Putamen (tissue), 1 donor: ENCODE measurements at places on chromosomes 16 and 17.

DNA sequence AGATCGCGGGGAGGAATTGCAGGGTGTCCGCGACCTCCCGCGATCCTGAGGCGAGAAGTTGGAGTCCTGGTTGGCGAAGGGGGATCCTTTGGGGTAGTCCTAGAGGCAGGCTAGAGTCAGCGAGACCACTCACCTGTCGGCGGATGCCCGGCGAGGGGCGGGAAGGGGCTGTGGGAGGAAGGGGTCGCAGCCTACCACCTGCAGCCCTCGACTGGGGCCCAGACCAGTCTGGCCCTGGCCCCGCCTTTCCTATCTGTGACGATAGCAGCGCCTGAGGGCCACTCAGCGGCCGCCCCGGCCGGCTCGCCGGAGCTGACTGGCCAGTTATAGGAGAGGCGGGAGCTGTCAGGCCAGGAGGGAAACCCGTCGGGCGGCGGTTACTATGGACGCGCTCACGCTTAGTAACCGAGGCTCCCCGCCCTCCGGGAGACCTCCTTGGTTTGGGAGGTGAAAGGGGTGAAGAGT, at the start of gene TEKT3:
Gene TEKT3, minus strand, starts transcription at position 213 of the 465 bp plus-strand sequence. CDS start 10,012 bp downstream, outside the sequence.
- peak; percentile 73 for DNase-seq

DNA sequence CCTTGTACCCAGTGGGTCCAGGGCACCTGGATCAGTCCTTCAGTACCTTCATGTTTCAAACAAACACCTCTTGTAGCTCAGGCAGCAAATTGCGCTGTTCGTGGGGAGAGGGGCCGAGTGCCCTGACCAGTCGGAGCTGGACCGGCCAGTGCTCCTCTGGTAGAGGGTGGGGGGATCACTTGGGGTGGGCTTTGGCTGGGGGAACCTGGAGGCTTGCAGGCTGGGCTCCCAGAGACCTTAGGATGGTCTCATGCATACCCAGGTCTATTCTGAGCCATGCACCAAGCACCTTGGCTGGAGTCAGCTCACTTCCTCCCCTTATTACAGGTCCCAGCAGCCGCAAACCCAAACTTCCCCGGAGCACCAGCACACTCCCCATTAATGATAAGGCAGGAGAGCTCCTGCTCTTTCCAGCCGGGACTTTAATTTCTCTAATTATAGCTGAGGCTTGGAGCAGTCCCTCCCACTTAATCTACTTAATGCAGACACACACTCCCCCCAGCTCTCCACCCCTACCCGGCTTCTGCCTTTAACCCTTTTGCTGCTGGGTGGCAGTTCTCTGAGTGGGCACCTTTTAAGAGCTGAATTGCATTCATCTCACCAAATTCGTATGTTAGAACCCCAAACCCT, 26.3 kb upstream of the MGAT5B start:
- DNase-seq: peak; percentile 34

GRCh38 chr17:19330271-19330670, 32.3 kb downstream of the B9D1 start:
- no peak for DNase-seq

DNA sequence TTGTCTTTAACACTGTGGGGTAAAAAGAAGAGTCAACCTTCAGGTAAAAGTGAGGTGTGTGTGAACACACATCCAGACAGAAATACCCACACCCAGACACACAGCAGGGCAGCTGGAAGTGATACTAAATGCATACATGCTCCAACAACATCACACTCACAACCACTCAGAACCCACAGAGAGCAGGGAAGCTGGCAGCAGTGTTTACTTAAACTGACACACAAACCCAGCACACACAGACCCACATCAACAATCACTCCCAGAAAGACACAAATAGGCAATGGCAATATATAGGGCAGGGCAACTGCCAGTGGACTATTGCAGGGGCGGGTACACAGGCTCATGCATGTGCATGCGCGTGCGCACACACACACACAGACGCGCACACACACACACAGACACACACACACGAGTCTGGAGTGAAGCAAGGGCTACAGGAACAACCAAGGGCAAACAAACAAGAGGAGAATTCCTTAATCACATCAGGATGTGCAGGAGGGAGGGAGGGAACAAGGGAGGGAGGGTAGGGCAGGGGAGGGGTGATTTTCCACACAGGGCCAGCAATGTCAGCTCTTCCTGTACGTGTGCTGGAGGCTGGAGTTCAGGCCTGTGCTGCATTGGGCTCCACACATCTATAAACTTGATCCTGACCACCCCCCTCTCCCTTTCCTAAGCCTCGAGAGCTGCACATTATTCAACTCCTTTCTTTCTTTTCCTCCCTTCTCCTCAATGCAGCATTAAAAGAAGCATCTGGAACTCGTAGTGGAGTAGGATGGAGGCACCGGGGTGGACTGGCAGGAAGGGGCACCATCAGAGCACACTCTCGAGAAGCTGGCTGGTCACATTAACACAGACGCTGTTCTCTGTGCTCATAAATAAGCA, 30.1 kb downstream of the HIC1 start:
- no peak for DNase-seq

DNA sequence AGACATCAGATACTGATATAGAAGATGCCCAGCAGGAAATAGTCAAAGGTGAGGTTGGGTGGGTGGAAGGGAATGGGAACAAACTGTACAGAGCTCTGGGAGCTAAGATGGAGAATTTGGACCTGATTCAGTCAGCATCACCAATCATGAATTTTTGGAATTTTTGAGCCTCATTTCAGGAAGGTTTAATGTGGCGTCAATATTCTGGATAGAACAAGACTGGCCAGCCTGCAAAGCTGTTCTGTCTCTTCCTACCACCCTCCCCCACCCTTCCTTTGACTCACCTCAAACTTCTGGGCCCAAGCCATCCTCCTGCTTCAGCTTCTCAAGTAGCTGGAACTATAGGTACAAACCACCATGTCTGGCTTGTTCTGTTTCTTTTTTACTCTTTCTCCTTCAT, 32.6 kb downstream of the CTCF start:
- DNase-seq: no peak

DNA sequence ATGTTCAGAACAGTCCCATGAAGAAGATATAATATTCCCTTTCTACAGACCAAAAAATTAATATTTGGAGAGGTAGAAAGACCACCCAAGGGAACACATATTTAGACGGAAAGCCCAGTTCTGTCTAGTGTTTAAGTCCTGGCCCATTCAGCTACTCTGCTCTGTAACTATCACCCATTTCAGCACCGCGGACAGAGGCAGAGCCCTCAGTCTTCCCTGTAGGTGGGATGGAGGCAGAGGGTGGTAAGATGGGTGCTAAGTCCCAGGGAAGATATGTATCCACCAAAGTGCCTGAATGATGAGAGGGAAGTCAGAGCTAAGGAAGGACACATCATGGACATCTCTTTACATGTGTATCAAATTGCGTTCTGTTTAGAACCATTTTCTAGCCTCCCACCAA, 27.8 kb upstream of the C16orf78 start:
- no peak for DNase-seq

- no peak for DNase-seq
Observed at GRCh38 chr17:74865504-74866197, 6.0 kb upstream of the GRIN2C start.

- no peak for DNase-seq
Observed at GRCh38 chr17:64781810-64782555, 119.9 kb upstream of the SMURF2 start.

DNA sequence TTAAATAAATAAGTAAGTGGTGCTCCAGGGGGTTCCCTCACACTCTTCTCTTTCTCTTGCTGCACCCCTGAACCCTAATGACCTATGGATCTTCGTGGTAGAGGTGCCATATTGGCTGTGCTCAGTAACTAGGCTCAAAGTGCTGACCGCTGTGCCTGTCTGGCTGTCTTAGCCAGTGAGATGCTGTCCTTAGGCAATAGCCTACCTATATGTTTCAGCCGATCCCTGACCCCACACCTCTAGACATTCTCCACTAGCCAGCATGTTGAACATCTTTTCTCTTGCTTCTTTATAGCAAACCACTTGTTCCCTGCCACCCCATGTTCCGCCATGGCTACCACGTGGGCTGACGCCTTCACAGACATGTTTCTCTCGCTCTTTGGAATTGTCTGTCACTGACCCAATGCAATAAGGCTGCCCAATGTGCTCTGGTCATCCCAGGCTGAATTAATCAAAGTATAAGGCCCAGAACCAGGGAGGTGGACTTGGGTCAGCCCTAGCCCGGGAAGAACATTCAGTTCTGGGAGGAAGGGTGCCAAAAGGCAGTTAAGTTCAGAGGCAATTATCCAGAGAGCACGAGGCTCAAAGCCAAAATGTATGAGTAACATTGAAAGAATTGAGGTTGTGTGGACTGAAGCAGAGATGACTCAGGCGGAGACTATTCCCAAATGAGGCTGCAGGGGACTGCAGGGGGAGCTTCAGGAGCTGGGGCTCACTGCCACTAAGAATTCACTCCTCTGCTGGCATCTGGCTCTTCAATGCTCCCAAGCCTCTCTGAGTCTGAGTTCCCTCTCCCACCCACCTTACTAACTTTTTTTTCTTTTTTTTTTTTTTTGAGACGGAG, 28.7 kb upstream of the TNRC6A start:
- peak; percentile 60 for DNase-seq

GRCh38 chr17:80716986-80717719, 172.5 kb downstream of the RPTOR start:
- no peak for DNase-seq

DNA sequence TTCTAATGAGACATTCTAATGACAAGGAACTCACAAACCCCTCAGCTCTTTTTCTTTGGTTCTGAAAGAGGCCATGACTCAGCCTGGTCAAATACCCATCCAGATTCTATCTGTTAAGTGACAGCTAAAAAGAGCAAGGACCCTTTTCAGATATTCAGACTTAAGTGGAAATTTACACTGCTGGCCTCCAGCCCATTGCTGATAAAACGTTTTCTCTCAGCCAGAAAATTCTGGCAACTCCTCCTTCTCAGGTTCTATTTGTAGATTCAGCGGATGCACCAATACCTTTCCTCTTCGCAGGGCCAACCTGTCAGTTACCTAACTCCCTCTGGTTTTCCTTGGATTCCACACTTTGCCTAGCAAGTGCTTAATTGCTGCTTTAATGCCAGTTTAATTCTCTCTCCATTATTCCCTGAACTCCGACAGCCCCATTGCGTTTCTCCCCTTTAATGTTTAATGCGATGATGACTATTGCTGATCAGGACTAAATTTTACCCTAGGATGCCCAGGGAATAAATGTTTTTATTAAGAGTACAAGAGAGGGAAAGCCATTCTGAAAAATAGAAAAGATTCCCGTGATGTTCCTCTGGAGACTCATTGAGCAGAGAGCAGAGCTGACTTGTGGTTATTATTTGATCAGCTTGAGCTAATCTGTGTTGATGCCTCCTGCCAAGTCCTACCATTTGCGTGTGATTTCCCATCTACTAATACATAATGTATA, 35.9 kb upstream of the TOM1L1 start:
- no peak for DNase-seq

- DNase-seq: no peak
Observed at GRCh38 chr17:4262703-4263102, 1.1 kb downstream of the ANKFY1 start.

DNA sequence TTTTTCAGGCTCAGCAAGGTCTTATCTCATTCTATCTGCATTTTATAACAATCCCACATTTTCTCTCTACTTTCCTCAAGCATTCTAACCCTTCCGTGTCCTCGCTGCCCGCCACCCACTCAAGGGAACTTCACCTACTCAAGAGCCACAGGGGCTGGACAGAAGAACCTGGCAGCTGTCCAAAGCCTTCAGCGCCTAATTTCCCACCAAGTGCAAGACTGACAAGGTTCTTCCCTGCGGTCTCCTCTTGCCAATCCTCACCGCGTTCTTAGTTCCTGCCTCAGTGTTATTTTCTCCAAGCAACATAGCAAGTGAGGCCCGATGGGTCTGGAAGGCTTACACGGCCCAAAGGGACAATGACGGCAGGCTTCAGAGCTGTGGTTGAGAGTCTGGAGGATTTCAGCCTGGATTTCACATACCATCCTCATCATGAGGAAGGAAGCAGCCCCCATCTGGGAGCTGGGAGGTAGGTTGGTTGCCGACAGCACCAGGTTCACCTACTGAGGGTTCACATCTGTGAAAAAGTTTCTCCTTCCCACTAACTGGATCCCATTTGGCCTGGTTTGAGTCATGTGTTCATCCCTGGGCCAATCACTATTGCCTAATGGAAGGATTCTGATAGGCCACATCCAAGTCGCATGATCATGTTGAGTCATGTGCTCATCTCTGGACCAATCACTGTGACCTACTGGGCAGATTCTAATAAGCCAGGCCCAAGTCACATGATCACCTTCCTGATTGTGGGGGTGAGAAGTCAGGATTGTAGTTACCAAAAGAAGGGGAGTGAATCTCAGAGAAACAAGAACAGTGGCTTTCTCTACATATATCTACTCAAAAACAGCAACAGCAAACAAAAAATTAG, 108.2 kb downstream of the N4BP1 start:
- DNase-seq: no peak

DNA sequence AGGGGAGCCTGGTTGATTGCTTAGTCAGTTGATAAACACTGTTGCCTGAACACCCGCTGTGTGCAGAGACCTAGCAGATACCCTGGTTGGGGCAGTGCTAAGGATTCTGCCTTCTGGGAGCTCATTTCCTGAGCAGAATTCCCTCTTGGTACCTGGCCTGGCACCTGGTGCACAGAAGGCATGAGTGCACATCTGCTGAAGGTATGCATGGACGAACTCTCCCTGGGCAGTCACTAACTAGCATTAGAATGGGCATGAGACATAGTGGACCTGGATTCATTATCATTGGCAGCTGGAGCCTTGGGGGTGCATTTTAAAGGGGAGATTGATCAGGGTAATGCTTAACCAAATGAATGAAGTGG, 13.1 kb downstream of the ADCY7 start:
- no peak for DNase-seq

DNA sequence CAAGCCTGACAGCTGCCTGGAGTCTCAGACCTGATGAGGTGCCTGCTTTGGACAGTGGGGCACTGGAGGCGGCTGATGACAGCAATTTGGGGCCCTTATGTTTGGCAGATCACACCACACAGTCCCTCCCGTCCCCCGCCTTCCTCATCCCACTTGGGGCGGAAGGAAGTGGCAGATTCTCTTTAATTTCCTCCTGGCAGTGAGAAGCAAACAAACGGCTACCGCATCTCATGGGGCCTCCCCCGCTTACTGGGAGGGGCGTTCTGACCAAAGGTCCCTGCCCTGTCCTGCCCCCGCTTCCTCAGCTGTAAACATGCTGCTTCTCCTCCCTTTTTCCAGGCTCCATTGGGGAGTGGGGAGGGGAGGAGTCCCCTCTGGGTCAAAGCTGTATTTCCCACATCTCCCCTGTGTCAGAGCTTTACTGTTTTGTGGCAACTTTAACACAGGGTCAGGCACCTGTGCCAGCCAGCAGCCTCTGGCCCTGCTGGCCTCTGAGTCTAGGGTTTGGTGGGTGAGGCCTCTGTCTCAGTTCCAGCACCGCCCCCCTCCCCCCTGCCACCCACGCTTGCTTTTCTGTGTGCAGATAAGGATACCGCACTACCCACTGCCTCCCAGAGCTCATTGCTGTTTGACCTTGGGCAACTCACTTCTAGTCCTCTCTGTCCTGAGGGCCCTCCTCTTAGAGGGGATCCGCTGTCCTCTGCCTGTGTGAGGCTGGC, 5.4 kb upstream of the NFATC3 start:
- DNase-seq: peak; percentile 32

- no peak for DNase-seq
Observed at GRCh38 chr16:17125671-17126070, 345.1 kb downstream of the XYLT1 start.
